A673 (cell line): ENCODE measurements at places on chromosomes 4 and X. TPM values are rescaled to one million over a fixed set of nuclear protein-coding genes. Genes with fewer than 3 reads are reported as not detected.

The REPS2 gene
- total RNA-seq, result 0.04 and 0.31 TPM in 2 replicates

The COX18 gene
- 10.9 and 11.1 TPM in 2 replicates for total RNA-seq

The MGST2 gene
- total RNA-seq, result 7.0 and 8.6 TPM in 2 replicates

The MAGEA2B gene
- not detected in 2 replicates for total RNA-seq

The ENPEP gene
- 8.4 and 13.2 TPM in 2 replicates for total RNA-seq

The NSDHL gene
- total RNA-seq, result 44.4 and 52.0 TPM in 2 replicates

The SOWAHB gene
- total RNA-seq, result 0.13 and 0.15 TPM in 2 replicates

The PABPC1L2A gene
- not detected in 2 replicates for total RNA-seq

The AKAP4 gene
- total RNA-seq, result not detected in 2 replicates

The SETD7 gene
- 52.8 and 54.6 TPM in 2 replicates for total RNA-seq

The STEEP1 gene
- total RNA-seq, result 38.4 and 39.2 TPM in 2 replicates

The CACNA1F gene
- total RNA-seq, result not detected in 2 replicates

The MTHFD2L gene
- total RNA-seq, result 11.3 and 11.4 TPM in 2 replicates

The GAGE12F gene
- not detected in 2 replicates for total RNA-seq

The NDNF gene
- 10.6 and 12.1 TPM in 2 replicates for total RNA-seq

The VCX3B gene
- 0.39 TPM in 1 of 2 replicates, not detected in the other for total RNA-seq

The MAGEA2 gene
- not detected in 2 replicates for total RNA-seq

The ETNPPL gene
- total RNA-seq, result 0.31 and 0.52 TPM in 2 replicates

The UNC5C gene
- total RNA-seq, result 0.11 and 0.46 TPM in 2 replicates

The UCP1 gene
- total RNA-seq, result 0.22 TPM in 1 of 2 replicates, not detected in the other

The DAPP1 gene
- total RNA-seq, result not detected in 2 replicates

The TAF7L gene
- total RNA-seq, result 0.70 and 0.88 TPM in 2 replicates

The NEUROG2 gene
- not detected in 2 replicates for total RNA-seq

The LDB2 gene
- total RNA-seq, result 45.1 and 47.4 TPM in 2 replicates

The CENPVL2 gene
- 1.5 and 1.7 TPM in 2 replicates for total RNA-seq

The HAUS3 gene
- total RNA-seq, result 25.6 and 27.7 TPM in 2 replicates

The UGT2A1 gene
- not detected in 2 replicates for total RNA-seq

The LDOC1 gene
- total RNA-seq, result not detected in 2 replicates

The COL4A6 gene
- total RNA-seq, result not detected in 2 replicates

The TCEAL2 gene
- 0.28 TPM in 1 of 2 replicates, not detected in the other for total RNA-seq
